ENCODE measurements at places on chromosomes 4 and X.

- DNase-seq = no peak
Observed at GRCh38 chr4:158176776-158177175, 4.0 kb upstream of the GASK1B start.

DNA sequence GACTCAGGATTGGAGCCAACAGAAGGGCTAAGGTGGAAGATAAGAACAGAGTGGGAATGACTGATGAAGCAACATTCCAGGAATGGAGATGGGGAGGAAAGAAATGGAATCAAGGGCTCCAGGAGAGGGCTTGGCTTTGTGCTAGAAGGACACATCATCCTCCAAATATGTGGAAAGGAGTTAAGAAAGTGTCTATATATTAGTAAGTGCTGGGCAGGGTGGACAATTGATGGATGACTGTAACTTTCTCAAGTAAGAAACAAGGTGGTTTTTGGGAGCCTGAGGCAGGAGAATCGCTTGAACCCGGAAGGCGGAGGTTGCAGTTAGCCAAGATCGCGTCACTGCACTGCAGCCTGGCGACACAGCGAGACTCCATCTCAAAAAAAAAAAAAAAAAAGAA is 71.6 kb upstream of the NFKB1 start:
- DNase-seq = peak; percentile 69

GRCh38 chrX:13008189-13008533 is 33.3 kb downstream of the TMSB4X start:
- DNase-seq = no peak

- DNase-seq = no peak
Observed at GRCh38 chrX:151363316-151363715, 33.7 kb upstream of the VMA21 start.

All from brain microvascular endothelial cell (primary cell).